ENCODE measurements at places on chromosomes 12 and 14. TPM values are rescaled to one million over a fixed set of nuclear protein-coding genes. Genes with fewer than 3 reads are reported as not detected.

DNA sequence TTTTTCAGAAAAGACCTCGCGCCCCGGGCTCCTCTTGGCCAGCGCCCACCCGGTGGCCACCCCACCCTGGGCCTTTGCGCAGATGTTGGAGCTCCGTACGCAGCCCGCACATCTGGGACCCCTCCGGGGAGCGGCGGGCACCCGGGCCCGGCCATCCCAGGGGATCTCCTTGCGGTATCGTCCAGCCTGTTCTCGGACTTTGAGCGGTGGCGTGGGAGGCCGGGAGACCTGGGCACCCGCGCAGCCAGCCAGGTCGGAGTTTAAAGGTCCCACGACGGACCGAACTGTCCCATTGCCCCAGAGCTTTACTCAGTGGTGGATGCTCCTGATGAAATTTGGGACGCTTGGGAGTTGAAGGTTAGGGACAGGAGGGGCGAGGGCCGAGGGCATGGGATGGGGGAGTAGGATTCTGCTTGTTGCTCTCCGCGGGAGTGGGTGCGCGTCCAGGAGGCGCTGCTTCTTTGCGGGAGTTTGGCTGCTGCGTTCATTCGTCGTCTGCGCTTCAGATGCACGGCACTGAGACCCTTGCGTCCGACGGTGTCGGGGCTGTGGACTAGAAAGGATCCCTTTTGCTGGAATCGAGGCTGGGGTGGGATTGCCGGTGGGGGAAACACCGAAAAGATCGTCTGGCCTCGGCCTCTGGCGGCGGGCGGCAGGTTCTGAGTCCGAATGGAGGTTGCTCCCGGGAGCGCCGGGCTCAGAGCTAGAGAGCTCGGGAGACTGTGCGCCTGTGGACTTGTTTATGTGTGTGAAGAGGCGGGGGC, 1.4 kb downstream of the NTF3 start:
- H3K36me3 ChIP-seq = no peaks in the 10 kb centered on the region
- H3K4me1 ChIP-seq = peaks cover 63% of the 10 kb centered on the region
- peak overlapping the region; percentile 64 for H3K4me3 ChIP-seq
- peak overlapping the region; percentile 15 for H3K27ac ChIP-seq
- peak; percentile 25 for DNase-seq

GRCh38 chr12:77560714-77561113, 270.0 kb upstream of the NAV3 start:
- no peak for DNase-seq
- no peaks in the 10 kb centered on the region for H3K36me3 ChIP-seq
- no peak overlapping the region for H3K27ac ChIP-seq
- no peaks in the 10 kb centered on the region for H3K4me1 ChIP-seq

GRCh38 chr12:97301576-97301975, 161.0 kb upstream of the RMST start:
- H3K36me3 ChIP-seq = no peaks in the 10 kb centered on the region
- no peak overlapping the region for H3K27ac ChIP-seq
- H3K4me3 ChIP-seq = no peak overlapping the region

DNA sequence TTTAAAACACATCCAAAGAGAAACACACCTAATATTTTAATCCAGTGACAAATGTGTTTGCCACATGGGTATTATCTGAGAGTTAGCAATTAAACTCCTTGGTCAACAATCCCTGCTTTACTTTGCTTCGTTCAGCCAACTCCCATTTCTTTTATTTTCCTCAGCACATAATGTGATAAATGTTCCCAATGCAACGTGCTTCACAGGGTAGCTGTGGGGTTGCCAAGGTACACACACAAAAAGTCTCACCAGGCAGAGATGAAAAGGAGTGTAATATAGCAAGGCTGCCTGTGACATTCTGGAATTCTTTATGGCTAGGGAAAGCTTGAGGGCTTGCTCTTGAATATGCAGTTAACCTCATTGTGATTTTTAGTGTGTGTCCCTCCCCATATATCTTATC, 208.0 kb upstream of the DIO2 start:
- DNase-seq = no peak
- H3K4me1 ChIP-seq = no peaks in the 10 kb centered on the region
- H3K27ac ChIP-seq = no peak overlapping the region
- H3K36me3 ChIP-seq = no peaks in the 10 kb centered on the region

Gene KIF26A
- 6.8 TPM for total RNA-seq

DNA sequence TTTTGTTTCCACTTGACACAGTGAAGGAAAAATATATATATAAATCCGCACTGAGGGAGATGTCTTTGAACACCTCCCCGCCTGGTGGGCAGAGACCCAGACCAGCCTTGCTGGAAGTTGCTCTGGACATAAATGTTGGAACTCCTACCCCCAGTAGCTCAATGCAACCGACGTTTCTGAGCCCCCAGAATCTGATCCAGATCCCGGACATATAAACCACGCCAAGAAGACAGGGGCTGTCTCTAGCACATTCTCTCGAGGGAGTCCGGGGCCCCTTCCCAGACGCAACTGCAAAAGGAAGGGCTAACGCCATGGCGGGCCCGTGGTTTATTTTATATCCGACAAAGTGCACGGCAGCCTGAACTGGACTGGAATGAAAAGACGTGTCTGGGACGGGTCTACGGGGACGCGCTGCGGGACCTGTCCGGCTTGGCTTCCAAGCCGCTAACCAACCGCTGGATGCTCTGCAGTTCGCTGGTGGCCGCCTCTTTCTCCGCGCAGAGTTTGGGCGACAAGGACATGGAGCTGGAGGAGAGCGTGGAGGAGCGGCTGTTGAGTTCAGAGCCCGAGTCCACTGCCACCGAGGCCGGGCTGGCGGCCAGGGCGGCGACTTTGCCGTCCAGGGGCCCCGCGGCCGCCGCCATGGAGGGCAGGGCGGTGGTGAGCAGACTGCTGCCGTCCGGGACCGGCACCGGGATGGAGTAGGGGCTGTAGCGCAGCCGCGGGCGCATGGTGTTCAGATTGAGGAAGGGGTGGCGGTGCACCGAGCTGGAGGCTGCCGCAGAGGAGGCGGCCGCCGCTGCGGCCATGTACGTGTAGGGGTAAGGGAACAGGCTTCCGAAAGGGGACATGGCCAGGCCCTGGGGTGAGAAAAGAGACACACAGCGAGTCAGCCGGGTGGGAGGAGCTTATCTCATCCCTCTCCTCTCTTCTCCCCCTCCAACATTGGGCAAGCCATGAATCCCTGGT, 12.2 kb downstream of the TBX3 start:
- no peak for DNase-seq
- H3K4me3 ChIP-seq = peak overlapping the region; percentile 27
- peaks cover 13% of the 10 kb centered on the region for H3K36me3 ChIP-seq
- H3K4me1 ChIP-seq = peaks cover 28% of the 10 kb centered on the region

Gene HOTAIR
- total RNA-seq = not detected

Gene TCHP
- 10.8 TPM for total RNA-seq

DNA sequence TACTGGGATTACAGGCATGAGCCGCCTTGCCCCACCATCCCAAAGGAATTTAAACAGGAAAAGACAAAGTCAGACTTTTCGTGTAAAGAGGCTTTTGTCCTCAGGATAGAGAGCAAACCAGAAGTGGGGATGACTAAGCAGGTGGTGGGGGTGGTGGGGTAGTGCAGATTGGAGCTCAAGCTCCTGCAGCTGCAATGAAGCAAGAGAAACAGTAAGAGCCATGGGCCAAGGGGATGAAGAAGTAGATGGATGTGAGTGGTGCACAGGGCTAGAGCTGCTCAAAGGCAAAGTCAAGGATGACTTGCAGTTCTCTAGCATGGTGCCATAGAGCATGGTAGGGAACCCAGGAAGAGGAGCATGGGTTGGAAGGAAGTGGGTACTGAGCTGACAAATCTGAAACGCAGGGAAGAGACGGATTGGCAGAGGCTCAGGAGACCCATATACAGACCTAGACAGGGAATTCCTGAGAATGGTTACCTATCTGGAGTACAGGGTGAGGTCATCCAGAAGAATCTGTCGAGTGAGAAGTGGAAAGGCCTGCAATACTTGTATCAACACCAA, 11.4 kb upstream of the RNF34 start:
- no peak for DNase-seq
- no peaks in the 10 kb centered on the region for H3K36me3 ChIP-seq
- no peaks in the 10 kb centered on the region for H3K4me1 ChIP-seq
- H3K4me3 ChIP-seq = no peak overlapping the region
- no peaks in the 10 kb centered on the region for H3K27me3 ChIP-seq
- no peak overlapping the region for H3K27ac ChIP-seq

DNA sequence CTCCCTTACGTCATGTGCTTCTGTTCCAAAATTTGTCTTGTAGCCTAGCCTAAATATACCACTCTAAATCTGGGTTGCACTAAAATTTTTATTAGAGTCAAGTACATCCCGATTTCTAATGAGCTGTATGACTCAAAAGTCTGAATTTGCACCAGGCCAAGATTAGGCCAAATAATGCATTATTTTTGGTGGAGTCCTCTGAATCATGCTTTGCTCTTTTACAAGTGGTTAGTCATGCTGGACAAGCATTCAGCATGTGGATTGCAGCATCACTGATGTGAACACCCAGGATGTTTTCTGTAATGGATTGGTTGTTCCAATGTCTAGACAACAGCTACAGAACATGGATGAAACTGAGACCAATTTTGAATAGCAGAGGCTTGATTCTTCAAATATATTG, 23.7 kb downstream of the HEBP1 start:
- peaks cover 84% of the 10 kb centered on the region for H3K36me3 ChIP-seq
- H3K27ac ChIP-seq = no peak overlapping the region
- peaks cover 3% of the 10 kb centered on the region for H3K4me1 ChIP-seq

DNA sequence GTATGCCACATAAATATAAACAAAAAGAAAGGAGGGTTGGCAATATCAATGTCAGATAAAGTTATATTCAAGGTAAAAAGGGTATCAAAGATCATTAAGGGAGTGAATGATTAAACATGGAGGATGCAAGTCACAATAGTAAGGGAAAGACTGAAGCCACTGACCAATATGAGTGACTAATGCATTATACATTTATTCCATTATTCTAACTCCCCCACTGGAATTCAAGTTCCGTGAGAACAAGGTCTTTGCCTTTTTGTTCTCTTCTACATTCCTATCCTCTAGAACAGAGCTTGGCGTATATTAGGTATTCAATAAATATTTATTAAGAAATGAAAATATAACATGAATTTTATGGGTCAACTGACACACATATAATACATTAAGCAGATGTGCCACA, 30.7 kb downstream of the MAP4K5 start:
- peaks cover 38% of the 10 kb centered on the region for H3K36me3 ChIP-seq
- DNase-seq = no peak
- no peak overlapping the region for H3K27ac ChIP-seq
- H3K27me3 ChIP-seq = no peaks in the 10 kb centered on the region
- no peaks in the 10 kb centered on the region for H3K4me1 ChIP-seq

Gene WDHD1
- total RNA-seq = 1.8 TPM

DNA sequence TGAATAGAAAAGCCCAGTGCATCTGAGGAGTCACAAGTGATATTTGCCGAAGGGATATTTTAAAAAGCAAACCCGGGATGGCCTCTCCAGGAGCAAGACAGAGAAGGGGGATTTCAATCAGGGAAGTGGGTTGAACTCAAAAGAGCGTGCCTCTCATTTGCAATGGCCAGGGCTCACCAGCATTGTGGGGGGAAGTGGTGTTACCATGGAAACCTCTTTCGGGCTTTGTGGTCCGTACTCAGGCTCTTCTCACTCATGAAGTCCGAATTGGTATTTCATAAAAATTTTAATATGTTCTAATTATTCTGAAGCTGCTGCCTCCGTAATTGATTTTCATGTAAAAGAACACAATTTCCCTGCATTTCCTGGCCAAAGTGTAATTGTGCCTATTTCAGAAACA, 79.8 kb downstream of the SLC15A4 start:
- DNase-seq = no peak
- no peaks in the 10 kb centered on the region for H3K36me3 ChIP-seq
- no peaks in the 10 kb centered on the region for H3K4me1 ChIP-seq
- H3K27ac ChIP-seq = no peak overlapping the region

Gene KCNC2
- not detected for total RNA-seq

GRCh38 chr12:123364532-123365024, at the start of gene SBNO1:
SBNO1 (minus strand) TSS chr12:123364847; CDS start chr12:123350441, 14,406 bp downstream.
- peak within 1 kb of the TSS; percentile 97 for H3K4me3 ChIP-seq
- H3K36me3 ChIP-seq = no peaks in the 10 kb centered on the region
- peak within 1 kb of the TSS; percentile 88 for H3K27ac ChIP-seq
- DNase-seq = peak; percentile 92
- peaks cover 11% of the 10 kb centered on the region for H3K4me1 ChIP-seq

GRCh38 chr14:89268514-89268913, 148.5 kb downstream of the FOXN3 start:
- DNase-seq = no peak
- H3K27ac ChIP-seq = no peak overlapping the region
- H3K4me3 ChIP-seq = no peak overlapping the region
- peaks cover 29% of the 10 kb centered on the region for H3K4me1 ChIP-seq
- H3K36me3 ChIP-seq = no peaks in the 10 kb centered on the region

Gene TMEM179
- total RNA-seq = 0.54 TPM

- no peaks in the 10 kb centered on the region for H3K27me3 ChIP-seq
- H3K27ac ChIP-seq = peak overlapping the region; percentile 96
- peaks cover 33% of the 10 kb centered on the region for H3K4me1 ChIP-seq
- peak overlapping the region; percentile 73 for H3K4me3 ChIP-seq
- no peak for DNase-seq
These were observed 946 bp downstream of the DDX24 start for GRCh38 chr14:94079891-94080620.

- H3K27ac ChIP-seq = no peak within 1 kb of the TSS
- no peak for DNase-seq
- peaks cover 6% of the 10 kb centered on the region for H3K4me1 ChIP-seq
- peaks cover 52% of the 10 kb centered on the region for H3K27me3 ChIP-seq
These were observed at the start of gene CABP1 for GRCh38 chr12:120639771-120640721. CABP1 (plus strand) TSS chr12:120640626; CDS start chr12:120640686, 60 bp downstream.

GRCh38 chr14:26595926-26596542, 1.8 kb downstream of the NOVA1 start:
- no peaks in the 10 kb centered on the region for H3K4me1 ChIP-seq
- no peaks in the 10 kb centered on the region for H3K36me3 ChIP-seq
- peak overlapping the region; percentile 69 for H3K4me3 ChIP-seq
- DNase-seq = no peak

Gene KRT75
- total RNA-seq = not detected

Gene TMCC3
- total RNA-seq = 2.2 TPM

Gene KRT79
- total RNA-seq = not detected

DNA sequence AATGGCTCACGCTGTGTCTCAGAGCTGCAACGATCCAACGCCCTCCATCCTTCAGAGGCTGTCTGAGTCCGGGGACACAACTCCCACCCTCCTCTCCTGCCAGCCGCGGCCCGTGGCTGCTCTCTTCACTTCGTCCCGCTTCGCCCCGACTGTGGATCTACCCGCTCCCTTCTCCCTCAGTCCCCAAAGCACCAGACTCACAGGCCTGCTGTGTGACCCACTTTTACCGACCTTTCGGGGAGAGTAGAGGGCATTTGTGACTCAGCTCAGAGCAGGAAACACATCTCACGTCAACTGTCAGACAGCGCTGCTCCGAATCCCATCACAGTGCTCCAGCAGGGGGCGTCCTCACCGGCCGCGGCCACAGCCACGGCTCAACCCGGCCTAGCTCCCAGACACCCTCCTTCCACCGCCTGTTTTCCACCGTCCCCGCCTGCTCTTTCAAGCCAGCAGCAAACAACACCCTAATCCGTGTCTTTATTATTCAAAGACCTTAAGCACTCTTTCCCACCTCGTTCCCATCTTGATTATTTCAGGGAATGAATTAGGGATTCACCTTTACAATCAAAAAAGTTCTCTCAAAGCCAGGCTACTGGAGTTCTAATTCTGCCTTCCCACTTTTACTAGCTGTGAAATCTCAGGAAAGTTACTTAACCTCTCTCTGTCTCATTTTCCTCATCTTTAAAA, 5.0 kb upstream of the AQP2 start:
- peaks cover 10% of the 10 kb centered on the region for H3K4me1 ChIP-seq
- peak; percentile 81 for DNase-seq
- H3K27me3 ChIP-seq = peaks cover 12% of the 10 kb centered on the region
- H3K4me3 ChIP-seq = peak overlapping the region; percentile 41
- H3K36me3 ChIP-seq = no peaks in the 10 kb centered on the region

- no peaks in the 10 kb centered on the region for H3K27me3 ChIP-seq
- no peak overlapping the region for H3K4me3 ChIP-seq
- peaks cover 24% of the 10 kb centered on the region for H3K4me1 ChIP-seq
These were observed 25.6 kb downstream of the ZDHHC17 start for GRCh38 chr12:76789335-76790050.

Data from heart right ventricle (tissue), 16 donors.